ENCODE measurements at places on chromosomes 16 and 17.

- no peak for DNase-seq
These were observed 28.5 kb downstream of the IQCK start for GRCh38 chr16:19746561-19746960.

GRCh38 chr17:48022901-48023300 lies 14.7 kb downstream of the COPZ2 start:
- no peak for DNase-seq

DNA sequence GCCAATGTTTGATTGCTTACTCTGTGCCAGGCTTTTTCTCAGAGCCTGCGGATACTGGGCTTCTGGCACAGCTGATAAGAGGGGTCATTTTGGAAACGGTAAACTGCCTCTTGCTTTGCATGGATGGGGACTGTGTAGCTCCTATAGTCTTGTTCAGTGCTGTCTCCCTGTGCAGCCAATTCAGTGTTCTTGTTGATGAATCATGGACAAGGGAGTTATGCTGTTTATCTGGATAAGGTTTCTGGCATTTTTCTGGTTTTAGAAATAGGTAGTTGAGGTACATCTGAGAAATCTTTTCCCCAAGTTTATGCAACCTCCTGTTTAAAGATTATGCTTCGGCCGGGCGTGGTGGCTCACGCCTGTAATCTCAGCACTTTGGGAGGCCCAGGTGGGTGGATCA lies 16.7 kb upstream of the TANGO6 start:
- no peak for DNase-seq

- DNase-seq, result no peak
These were observed 14.4 kb upstream of the ALOX12 start for GRCh38 chr17:6981426-6981825.

DNA sequence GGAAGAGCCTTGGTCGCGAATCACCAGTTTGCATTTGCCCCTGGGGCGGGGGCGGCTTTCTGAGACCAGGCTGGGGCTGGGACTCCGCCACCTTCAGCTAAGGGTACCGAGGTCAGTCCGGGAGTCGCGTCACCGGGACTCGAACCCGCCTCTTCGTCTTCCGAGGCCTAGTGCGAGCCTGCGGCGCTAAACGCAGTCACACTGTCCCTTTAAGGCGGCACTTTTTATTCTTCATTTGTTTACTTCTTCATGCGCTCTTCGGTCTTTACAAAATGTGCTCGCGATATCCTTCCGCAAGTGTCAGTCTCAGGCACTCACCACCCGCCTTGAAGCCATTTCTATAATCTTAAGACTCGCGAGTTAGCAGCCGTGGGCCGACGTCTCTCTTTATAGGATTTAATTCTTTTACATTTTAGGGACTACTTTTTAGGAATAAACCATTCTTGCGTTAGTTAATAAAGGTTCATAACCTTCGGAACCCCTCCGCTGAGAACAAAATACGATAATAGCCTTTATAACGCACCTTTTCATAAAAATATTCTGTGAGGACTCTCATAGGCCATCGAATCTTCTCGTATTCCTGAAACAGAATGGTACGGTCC lies 593 bp upstream of the HEXIM1 start:
- peak; percentile 69 for DNase-seq

DNA sequence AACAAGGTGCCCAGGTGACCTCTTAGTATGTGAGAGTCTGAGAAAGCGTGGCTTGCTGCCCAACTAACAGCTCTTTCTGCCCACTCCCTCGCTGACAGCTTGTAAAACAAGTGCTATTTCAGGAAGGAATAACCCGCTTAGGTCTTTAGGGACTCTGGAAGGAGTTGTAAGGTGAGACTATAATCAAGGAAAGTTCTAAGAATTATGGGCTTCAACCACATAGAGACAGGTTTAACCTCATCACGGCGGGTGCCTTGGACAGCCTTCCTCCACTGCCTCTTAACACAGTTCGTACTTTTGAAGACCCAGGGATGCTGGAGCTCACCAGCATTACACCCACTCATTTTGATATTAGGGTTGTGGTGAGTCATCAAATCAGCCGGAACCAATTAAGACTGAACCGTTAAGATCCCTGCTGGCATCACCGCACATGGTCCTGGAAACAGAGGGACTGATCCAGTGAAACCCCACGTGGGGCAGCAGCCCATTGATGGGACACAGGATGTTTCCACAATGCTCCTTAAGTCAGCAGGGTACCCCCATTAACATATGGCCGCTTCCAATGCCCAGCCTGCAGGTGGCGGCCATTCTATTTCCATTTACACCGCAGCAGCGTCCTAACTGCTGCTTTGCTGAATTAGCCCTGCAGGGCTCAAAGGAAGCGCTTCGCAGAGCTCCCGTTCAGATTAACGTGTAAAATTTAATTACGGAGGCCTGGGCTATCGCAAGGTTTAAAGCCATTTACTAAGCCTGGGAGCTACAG lies 176.6 kb upstream of the SDK2 start:
- DNase-seq, result no peak

- DNase-seq, result no peak
These were observed 1180.6 kb upstream of the CDH8 start for GRCh38 chr16:63216696-63217423.

- no peak for DNase-seq
These were observed 7.7 kb downstream of the TEPSIN start for GRCh38 chr17:81231121-81231645.

DNA sequence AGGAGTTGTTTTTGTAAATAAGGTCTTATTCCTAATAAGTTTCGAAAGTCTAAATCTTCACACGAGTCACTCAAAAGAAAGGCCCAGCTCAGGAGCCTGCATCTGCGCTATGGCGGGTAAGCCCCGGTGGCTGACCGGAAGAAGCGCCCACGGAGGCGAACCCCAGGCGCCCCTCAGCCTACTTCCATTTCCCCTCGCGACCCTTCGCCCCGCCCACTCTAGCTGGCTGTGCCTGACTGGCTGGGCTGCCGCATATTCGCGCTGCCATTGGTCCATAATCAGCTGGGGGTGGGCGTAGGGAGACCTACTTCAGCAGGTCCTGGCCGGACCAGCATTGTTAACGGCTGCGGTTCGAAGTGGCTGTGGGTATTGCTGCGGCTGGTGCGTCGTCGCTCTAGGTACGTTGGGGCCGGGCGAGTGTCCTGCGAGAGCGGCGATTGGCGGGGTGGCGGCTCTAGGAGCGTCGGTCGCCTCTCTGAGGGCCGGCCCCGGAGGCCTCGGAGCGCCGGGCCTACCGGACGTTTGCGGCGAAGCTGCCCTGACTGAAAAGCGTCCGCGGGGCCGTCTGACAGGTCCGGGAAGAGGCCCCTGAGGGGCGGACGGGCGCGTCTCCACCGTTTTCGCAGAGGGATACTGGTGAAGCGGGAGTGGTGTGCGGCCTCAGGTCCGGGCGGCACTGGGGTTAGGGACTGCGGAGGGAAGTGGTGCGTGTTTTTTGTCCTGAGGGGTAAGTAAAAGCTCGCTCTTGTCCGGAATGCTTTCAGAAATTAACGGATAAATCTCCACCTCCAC lies at the start of gene ATF7IP2:
TSS of gene ATF7IP2 (plus strand) at position 337 of the 792 bp plus-strand sequence. CDS start 44,560 bp downstream, outside the sequence.
- DNase-seq, result peak; percentile 52

DNA sequence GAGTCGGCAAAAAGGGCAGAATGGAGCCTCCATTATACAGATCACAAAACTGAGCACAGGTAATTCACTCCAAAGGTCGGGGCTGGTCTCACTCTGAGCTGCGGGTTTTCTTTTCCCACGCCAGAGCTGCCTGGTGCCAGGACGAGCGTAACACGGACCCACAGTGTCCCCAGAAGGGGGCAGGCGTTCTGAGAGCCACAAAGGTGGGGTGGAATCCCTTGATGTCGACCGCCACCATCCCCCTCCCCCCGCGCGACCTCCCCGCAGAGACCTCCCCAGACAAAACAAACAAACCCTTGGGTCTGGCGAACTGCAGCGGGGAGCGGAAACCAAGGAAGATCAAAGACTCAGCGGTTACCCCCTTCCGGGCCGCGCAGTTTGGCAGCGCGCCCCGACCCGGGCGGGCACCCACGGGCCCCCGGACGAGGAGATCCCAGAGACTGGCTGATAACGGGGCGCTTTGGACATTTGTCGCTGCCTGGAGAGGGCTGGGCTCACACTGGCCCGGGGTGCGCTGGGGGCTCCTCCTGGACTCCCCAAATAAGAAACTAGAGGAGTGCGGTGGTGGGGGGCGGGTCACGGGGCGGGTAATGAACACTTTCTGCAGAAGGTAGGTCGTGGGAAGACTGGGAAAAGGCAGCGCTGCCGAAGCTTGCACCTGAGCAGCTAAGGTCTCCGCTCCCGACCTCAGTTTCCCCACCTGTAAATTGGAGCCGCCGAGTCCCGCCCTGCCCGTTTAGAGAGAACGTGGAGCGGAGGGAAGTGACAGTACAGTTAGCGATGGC lies 664 bp upstream of the NKD1 start:
- peak; percentile 17 for DNase-seq

GRCh38 chr17:17177176-17177575 lies 29.0 kb downstream of the PLD6 start:
- no peak for DNase-seq

DNA sequence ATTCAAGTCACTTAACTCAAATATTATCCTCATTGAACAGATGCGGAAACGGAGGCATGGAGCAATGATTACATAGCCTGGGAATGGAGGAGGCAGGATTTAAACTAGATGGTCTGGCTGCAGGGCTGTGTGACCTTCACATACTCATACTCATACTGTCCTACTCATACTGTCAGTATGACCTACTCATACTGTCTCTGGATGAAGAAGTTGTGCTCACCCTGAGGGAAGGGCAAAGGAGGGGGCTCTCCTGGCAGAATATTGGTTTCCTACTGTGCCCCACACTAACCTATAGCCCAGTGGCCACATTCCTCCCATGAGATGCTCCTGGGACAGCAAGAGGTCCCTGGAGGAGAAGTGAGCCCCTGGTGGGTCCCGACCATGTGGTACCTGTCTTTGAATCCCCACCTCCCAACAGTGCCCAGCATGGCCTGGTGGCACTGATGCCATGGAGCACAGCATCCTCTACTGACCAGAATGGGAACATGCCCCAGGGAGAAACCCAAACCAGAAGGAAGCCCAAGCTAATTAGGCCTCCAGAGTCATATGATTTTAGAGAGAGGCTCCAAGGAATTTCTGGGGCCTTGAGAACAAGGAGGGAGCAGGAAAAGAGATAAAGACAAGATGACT lies 197.3 kb upstream of the SDK2 start:
- DNase-seq, result no peak

DNA sequence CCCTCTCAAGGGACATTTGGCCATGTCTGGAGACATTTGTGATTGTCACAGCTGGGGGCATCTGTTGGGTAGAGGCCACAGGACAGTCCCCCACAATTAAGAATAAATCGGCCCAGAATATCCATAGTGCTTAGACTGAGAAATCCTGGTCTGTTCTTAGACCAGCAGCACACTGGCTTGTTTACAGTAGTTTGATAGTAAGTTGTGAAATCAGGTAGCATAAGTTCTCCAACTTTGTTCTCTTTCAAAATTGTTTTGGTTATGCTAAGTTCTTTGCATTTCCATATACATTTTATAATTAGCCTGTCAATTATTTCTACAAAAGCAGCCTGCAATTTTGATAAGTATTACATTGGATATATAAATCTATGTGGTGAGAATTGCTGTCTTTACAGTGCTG lies 6.8 kb downstream of the MGRN1 start:
- no peak for DNase-seq

DNA sequence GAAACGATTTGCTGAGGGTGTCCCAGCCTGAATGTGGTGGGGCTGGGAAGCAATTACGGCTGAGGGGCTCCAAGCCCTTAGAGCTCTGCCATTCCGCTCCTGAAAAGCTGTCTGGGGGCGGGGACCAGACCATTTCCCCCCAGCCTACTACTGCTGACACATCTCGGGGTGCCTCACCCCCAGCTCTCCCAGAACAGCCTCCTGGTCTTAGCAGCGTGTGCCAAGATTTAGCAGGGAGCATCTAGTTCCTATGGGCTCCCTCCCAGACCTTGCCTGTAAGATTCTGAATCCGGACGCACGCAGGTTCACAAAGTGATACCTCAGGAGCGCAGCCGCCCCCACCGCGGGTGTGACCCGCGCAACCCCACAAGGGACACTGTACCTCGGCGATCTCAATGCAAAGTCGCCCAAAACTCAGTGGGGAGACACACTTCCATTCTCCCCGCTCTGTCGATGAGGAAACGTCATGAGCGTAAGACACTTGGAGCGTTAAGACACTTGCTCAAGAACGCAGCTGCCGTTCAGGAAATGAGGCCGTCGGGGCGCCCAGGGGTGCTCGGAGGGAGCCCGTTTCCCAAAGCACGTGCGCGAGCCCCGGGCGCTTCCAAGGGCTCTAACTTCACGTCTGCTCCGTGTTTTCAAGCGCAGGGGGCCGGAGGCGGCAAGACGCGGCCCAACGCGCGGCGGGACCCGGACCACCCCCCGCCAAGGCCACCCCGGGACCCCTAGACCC lies 629 bp downstream of the GEMIN4 start:
- DNase-seq, result peak; percentile 26

- DNase-seq, result no peak
These were observed 1.6 kb downstream of the HOXB13 start for GRCh38 chr17:48726916-48727286.

DNA sequence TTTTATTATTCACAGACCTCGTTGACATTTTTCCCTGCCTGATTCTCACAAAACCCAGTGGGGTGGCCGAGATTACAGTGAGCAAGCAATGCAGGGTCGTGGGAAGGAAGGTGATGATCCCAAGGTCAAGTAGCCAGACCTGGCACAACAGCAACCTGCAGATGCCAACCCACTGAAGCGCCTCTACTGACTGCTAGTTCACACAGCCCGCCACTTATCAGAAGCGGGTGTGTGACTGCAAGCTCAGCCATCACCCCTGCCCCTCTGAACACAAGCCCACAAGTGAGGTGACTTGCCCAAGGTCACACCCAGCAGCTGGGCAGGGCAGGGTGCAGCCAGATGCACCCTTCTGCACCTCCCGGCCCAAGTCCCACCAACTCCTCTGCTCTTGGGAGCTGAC lies 7.1 kb downstream of the TFAP4 start:
- DNase-seq, result no peak

DNA sequence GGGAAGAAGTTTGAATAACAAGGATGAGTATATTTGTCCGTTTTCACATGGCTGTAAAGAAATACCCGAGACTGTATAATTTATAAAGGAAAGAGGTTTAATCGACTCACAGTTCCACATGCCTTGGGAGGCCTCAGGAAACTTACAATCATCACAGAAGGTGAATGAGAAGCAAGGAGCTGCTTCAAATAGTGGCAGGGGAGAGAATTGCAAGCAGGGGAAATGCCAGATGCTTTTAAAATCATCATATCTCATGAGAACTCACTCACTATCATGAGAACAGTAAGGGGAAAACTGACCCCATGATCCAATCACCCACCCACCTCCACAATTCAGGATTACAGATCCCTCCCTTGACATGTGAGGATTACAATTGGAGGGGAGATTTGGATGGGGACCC lies 212.8 kb upstream of the CDH8 start:
- no peak for DNase-seq

- no peak for DNase-seq
These were observed 1.0 kb upstream of the SLC12A4 start for GRCh38 chr16:67969254-67970039.

Data from activated CD4-positive, CD25-positive, alpha-beta regulatory T cell (primary cell).